Pancreas (tissue), 10 donors: ENCODE measurements at places on chromosomes 2 and 18. TPM values are rescaled to one million over a fixed set of nuclear protein-coding genes. Genes with fewer than 3 reads are reported as not detected.

MFSD2B gene
- polyA plus RNA-seq = 0.07 TPM

DNA sequence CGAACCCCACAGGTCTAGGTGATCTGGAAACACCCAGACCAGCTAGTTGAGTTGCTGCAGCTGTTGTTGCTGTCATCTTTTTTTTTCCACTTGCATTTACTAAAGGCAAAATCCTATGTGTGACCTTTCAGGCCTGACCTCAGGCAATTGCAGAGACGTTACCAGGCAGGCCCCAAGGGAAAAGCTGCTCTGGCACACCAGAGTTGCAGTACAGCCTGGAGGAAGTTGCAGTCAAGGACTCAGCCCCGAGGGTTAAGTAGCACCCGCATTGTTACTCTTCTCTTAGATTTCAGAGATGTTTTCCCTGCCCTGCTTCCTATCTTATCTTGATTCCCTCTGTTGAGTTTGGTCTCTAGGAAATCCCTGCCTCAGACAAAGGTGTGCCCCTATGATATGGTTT, 45.2 kb upstream of the SMAD2 start:
- DNase-seq = no peak
- no peak overlapping the region for H3K27ac ChIP-seq
- no peak overlapping the region for H3K4me3 ChIP-seq
- no peaks in the 10 kb centered on the region for H3K36me3 ChIP-seq

DNA sequence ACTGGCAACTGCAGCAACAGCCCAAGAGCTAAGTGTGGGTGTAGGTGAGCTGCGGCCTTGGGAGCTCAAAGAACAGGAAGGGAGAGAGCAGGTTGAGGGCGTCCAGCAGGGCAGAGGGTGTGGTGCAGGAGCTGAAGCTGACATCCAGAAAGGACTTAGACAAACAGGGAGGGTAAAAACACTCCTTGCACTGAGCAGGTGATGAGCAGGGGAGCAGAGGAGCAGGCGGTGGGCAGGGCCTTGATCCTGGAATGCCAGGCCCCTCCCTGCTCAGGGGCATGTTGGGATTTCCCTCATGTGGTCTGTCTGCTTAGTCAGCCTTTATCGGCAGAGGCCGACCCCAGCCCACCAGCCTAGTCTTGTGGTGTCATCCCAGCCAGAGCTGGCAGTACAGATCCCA, 63.6 kb downstream of the VSNL1 start:
- no peak for DNase-seq
- no peaks in the 10 kb centered on the region for H3K4me1 ChIP-seq
- no peak overlapping the region for H3K27ac ChIP-seq

DNA sequence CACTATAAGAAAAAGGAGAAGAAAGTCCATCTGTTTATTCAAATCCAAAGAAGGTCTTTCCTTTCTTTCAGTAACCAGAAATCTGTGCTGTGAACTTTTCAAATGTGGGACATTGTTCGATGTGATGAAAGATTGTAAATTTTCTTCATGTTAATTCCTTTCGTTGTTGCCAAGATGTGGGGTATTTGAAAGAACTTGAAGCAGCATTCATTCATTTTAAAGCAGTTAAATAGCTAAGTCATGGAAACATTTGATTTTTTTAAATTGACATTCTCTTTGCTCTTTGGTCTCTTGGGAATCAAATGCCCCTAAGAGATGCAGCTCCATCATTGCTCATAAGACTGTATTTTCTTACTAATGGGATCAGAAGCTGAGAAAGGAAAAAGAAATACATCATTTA, 93.7 kb upstream of the EHBP1 start:
- no peaks in the 10 kb centered on the region for H3K4me1 ChIP-seq
- no peaks in the 10 kb centered on the region for H3K27me3 ChIP-seq
- no peak overlapping the region for H3K27ac ChIP-seq
- DNase-seq = no peak
- H3K36me3 ChIP-seq = no peaks in the 10 kb centered on the region
- H3K4me3 ChIP-seq = no peak overlapping the region

- no peaks in the 10 kb centered on the region for H3K27me3 ChIP-seq
- H3K27ac ChIP-seq = no peak overlapping the region
- no peaks in the 10 kb centered on the region for H3K4me1 ChIP-seq
- H3K4me3 ChIP-seq = no peak overlapping the region
- no peak for DNase-seq
Measured at GRCh38 chr2:132468821-132469675, 52.4 kb downstream of the GPR39 start.

DNA sequence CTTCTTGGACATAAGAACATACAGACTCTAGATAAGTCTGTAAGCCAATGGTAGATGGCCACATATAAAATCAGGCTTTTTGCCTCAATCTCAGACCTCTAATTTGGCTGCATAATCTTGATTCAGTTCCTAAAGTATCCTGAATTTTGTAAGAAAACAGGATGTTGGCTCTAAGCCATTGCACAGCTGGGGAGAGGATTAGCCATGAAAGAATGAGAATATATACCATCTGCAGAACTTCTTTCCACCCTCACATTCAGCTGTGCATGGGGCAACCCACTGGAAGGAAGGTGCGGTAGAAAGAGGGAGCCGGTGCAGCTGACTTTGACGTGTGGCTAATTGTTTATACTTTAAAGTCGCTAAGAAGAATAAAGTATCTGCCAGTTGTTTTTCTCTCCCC, 1061.6 kb upstream of the FAM98A start:
- no peak overlapping the region for H3K27ac ChIP-seq
- no peak for DNase-seq
- H3K36me3 ChIP-seq = no peaks in the 10 kb centered on the region
- H3K27me3 ChIP-seq = no peaks in the 10 kb centered on the region

GRCh38 chr2:118554616-118555015, 292.8 kb downstream of the EN1 start:
- no peak overlapping the region for H3K27ac ChIP-seq
- H3K36me3 ChIP-seq = no peaks in the 10 kb centered on the region
- H3K4me1 ChIP-seq = no peaks in the 10 kb centered on the region
- no peak for DNase-seq

GRCh38 chr2:161312996-161313395, 4.8 kb downstream of the PSMD14 start:
- no peak for DNase-seq
- H3K4me3 ChIP-seq = no peak overlapping the region
- no peak overlapping the region for H3K27ac ChIP-seq
- peaks cover 7% of the 10 kb centered on the region for H3K4me1 ChIP-seq

GRCh38 chr2:240812301-240812680, 7.7 kb downstream of the KIF1A start:
- H3K4me1 ChIP-seq = no peaks in the 10 kb centered on the region
- no peaks in the 10 kb centered on the region for H3K27me3 ChIP-seq
- DNase-seq = peak; percentile 14
- H3K36me3 ChIP-seq = no peaks in the 10 kb centered on the region
- no peak overlapping the region for H3K27ac ChIP-seq

DNA sequence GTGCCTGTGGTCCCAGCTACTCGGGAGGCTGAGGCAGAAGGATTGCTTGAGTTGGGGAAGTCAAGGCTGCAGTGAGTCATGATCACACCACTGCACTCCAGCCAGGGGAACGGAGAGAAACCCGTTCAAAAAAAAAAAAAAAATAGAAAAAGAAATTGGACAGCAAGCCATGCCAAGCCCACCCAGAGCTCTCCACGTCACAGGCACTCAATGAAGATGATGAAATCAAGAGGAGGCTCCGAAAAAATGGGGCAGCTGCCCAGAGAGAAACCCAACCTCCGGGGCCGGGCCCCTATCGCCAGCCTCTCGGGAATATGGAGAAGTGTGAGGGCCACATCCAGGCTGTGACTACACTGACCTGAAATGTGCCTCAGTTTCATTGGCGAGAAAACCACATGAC, 40.0 kb downstream of the BIN1 start:
- H3K4me1 ChIP-seq = no peaks in the 10 kb centered on the region
- no peak for DNase-seq
- H3K27ac ChIP-seq = no peak overlapping the region
- no peaks in the 10 kb centered on the region for H3K36me3 ChIP-seq
- H3K27me3 ChIP-seq = no peaks in the 10 kb centered on the region

DNA sequence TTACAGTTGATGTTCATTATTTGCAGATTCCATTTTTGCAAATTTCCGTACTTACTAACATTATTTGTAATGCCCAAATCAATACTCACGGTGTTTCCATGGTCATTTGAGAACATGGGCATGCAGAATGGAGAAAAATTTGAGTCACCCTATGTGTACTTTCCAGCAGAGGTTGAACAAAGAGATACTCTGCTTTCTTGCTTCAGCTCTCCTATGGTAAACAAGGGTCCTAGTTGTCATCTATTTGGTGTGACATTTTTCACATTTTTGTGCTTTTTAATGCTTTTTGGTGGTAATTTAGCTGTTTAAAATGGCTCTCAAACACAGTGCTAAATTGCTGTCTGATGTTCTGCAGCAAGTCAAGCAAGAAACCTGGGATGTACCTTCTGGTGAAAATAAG, 444.4 kb upstream of the CELF4 start:
- H3K27ac ChIP-seq = no peak overlapping the region
- no peaks in the 10 kb centered on the region for H3K4me1 ChIP-seq
- DNase-seq = no peak
- H3K36me3 ChIP-seq = no peaks in the 10 kb centered on the region
- H3K27me3 ChIP-seq = no peaks in the 10 kb centered on the region

C2orf78 gene
- not detected for polyA plus RNA-seq

DNA sequence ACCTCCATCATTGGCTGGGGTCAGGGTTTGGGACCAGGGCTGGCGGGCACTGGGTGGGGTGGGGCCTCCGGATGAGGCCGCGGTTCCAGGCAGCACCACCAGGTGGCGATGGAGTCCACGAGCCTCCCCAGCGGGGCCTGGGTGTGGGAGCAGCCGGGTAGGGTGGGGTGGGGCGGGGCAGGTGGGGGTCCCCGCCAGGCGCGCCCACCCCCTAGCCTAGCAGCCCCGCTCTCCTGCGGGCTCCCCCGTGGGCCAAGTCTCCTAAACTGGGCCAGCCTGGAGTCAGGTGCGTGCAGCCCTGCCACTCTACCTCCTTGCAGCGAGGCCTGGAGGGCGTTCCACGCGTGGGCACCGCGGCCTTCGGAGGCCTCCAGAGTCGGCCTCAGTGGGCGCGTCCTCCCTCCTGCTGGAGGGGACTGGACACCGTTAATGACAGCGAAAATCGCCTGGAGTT, 187.5 kb downstream of the TWIST2 start:
- no peaks in the 10 kb centered on the region for H3K27me3 ChIP-seq
- DNase-seq = peak; percentile 87
- H3K36me3 ChIP-seq = no peaks in the 10 kb centered on the region
- H3K4me3 ChIP-seq = no peak overlapping the region

ANKRD30B gene
- 1.2 TPM for polyA plus RNA-seq

GRCh38 chr2:197159661-197160211, 150.8 kb downstream of the ANKRD44 start:
- no peak for DNase-seq
- no peak overlapping the region for H3K4me3 ChIP-seq
- no peaks in the 10 kb centered on the region for H3K4me1 ChIP-seq
- H3K27ac ChIP-seq = no peak overlapping the region

CCDC85A gene
- 0.27 TPM for polyA plus RNA-seq

- H3K27ac ChIP-seq = no peak overlapping the region
- no peak for DNase-seq
- H3K4me3 ChIP-seq = no peak overlapping the region
- no peaks in the 10 kb centered on the region for H3K36me3 ChIP-seq
- no peaks in the 10 kb centered on the region for H3K27me3 ChIP-seq
Measured at GRCh38 chr18:4207383-4207985, 247.6 kb downstream of the DLGAP1 start.

GRCh38 chr18:21307578-21307977, 65.5 kb downstream of the GREB1L start:
- H3K27ac ChIP-seq = no peak overlapping the region
- no peaks in the 10 kb centered on the region for H3K36me3 ChIP-seq
- H3K4me3 ChIP-seq = no peak overlapping the region
- no peaks in the 10 kb centered on the region for H3K4me1 ChIP-seq
- no peaks in the 10 kb centered on the region for H3K27me3 ChIP-seq

ZAP70 gene
- 2.5 TPM for polyA plus RNA-seq

DNA sequence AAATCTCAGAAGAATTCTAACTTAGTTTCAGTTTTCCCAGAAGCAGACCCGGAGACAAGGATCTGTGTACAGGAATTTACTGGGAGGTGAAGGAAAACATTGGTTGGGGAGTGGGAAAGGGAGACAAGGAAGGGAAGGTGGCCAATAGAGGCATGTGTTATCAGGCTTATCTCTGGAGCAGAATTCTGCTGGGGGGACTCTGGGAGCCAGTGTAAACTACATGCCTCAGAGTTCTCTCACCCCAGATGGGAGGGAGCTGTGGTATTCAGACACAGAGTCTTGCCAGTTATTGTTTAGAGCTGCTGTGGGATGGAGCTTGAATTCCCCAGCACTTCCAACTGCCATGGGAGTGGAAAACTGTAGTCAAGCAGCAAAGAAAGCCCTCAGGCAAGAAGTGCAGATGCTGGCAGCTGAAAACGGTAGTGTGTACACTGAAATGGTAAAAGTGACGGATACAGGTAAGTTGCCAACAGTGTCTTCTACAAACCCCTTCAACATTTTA, 19.0 kb downstream of the DNPEP start:
- no peaks in the 10 kb centered on the region for H3K4me1 ChIP-seq
- peak; percentile 30 for DNase-seq
- H3K4me3 ChIP-seq = no peak overlapping the region
- H3K36me3 ChIP-seq = no peaks in the 10 kb centered on the region

- no peaks in the 10 kb centered on the region for H3K4me1 ChIP-seq
- H3K36me3 ChIP-seq = no peaks in the 10 kb centered on the region
- DNase-seq = no peak
Measured at GRCh38 chr18:39403121-39403520, 1837.5 kb upstream of the CELF4 start.

SERPINB12 gene
- polyA plus RNA-seq = not detected

- H3K4me1 ChIP-seq = peaks cover 2% of the 10 kb centered on the region
- H3K36me3 ChIP-seq = no peaks in the 10 kb centered on the region
- peaks cover 26% of the 10 kb centered on the region for H3K27me3 ChIP-seq
- DNase-seq = no peak
- no peak overlapping the region for H3K4me3 ChIP-seq
- no peak overlapping the region for H3K27ac ChIP-seq
Measured at GRCh38 chr2:161427664-161428587, 11.8 kb downstream of the TBR1 start.

DNA sequence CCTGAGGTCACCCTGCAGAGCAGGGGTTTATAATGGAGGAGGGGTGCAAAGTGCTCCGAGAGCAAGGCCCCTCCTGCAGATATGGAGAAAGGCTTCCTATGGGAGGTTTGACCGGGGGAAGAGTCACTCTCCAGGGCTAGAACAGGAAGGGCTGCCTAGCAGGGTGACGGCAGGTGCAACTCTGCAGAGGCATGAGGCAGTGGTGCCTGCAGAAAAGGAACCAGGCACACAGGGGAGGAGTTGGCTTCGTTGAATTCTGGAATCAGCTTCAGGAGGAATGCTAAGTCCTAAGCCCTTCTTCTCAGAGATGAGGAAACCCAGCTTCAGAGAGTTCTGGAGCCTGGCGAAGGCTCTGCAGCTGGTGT, 17.5 kb upstream of the HPCAL1 start:
- no peaks in the 10 kb centered on the region for H3K36me3 ChIP-seq
- peaks cover 12% of the 10 kb centered on the region for H3K4me1 ChIP-seq
- no peak for DNase-seq
- no peaks in the 10 kb centered on the region for H3K27me3 ChIP-seq
- peak overlapping the region; percentile 55 for H3K27ac ChIP-seq
